CD4-positive, alpha-beta T cell treated with Interleukin-2 at 100 ng/mL for 4 hours (primary cell): ENCODE measurements at places on chromosomes 4 and X.

DNA sequence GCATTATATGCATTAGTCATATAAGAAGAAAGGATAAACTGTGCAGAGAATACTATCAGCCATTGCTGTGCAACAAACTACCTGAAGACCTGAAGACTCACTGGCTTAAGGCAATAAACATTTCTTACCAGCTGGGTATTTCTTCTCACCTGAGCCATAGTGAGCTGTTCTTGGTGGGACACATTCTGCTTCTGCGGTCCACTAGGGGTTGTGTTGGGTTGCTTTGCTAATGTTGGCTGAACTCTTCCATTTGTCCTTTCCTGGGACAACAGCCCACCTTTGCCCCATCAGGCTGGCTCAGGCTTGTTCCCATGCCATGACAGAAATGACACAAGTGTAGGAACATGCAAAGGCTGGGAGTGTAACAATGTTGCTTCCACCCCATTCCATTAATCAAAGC, 388.6 kb downstream of the PCDH7 start:
- no peak for DNase-seq

DNA sequence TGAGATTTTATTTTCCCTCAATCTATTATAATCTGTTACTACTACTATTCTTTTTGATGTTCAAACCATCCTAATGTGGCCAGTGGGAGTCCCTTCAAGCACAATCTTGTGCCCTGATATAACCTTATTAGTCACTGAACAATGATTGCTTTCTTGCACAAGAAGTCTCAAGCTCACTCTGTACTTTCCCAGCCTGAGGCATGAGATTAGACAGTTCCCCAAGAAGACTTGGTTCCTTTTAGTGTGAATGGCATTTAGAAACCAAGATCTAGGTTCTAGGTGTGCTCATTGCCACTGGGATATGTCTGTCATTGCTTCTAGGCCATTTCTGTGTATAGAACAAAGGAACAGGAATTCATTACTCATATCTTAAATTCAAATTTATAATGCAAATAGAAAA, 28.0 kb upstream of the RBM41 start:
- DNase-seq, result no peak

- no peak for DNase-seq
Observed at GRCh38 chrX:47321823-47322371, 48.5 kb upstream of the ZNF157 start.

- DNase-seq, result peak; percentile 43
Observed at GRCh38 chrX:40877887-40878286, 142.5 kb upstream of the MED14 start.

DNA sequence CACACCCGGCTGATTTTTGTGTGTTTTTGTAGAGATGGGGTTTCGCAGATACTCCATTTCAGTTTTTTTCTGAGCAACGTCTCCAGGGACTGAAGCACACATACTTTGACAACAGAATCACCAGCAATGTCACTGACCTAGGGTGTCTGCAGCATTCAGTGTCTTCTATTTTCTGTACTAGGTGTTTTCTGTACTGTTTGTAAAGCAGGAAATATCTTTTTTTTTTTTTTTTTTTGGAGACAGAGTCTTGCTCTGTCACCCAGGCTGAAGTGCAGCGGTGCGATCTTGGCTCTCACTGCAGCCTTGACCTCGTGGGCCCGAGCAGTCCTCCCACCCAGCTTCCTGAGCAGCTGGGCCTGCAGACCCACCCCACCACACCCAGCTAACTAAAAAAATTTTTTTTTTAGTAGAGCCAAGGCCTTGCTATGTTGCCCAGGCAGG, 8.9 kb downstream of the ADD1 start:
- DNase-seq, result no peak

DNA sequence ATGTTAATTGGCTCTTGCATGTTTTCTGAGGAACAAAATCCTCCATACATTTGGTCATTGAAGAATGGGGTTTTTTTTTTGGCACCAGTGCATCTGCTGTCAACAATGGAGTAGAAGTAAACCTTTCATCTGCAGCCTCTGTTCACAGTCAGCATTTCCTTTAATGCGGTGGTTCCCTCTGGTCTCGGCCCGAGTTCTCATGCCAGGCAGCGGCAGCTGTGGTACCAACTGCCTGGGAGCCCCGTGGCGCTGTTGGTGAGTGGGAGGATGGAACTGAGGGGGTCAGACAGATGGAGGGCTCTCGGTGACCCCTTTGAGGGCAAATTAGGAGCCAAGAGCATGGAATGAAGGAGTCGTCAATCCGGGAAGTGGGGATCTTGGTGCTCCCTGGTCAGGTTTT, 114.7 kb downstream of the AFF1 start:
- no peak for DNase-seq

DNA sequence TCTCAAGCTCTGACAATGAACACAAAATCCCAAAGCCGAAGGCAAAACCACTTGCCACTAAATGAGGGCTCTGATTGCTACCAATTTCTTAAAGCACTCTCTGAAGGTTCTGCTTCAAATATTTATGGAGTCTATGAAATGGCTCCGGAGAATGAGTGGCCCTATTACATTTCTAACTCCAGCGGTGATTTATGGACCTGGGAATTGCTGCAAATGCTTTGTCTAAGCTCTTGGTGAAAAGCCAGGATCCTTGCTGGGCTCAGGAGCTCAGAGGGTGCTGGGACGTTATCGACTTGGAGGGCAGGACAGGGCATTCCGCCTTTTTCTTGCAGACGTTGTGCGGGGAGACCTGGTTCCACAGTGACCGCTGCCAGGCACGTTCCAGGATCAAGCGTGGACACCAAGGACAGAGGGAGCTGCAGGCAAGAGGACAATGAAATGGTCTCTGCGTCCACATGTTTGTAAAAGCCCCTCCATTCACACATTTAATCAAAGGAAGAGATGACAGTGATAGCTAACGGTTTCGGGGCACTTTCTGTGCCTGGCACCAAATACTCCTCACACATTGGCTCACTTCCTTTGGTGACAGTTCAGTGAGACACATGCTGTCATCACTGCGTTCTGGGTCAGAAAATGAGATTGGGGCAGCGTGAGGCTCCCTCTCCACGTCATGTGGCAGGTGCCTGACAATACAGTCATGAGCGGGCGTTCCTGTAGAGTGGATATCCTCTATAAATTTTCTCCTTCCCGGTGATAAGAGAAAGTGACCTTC, 58.8 kb downstream of the C4orf50 start:
- no peak for DNase-seq

DNA sequence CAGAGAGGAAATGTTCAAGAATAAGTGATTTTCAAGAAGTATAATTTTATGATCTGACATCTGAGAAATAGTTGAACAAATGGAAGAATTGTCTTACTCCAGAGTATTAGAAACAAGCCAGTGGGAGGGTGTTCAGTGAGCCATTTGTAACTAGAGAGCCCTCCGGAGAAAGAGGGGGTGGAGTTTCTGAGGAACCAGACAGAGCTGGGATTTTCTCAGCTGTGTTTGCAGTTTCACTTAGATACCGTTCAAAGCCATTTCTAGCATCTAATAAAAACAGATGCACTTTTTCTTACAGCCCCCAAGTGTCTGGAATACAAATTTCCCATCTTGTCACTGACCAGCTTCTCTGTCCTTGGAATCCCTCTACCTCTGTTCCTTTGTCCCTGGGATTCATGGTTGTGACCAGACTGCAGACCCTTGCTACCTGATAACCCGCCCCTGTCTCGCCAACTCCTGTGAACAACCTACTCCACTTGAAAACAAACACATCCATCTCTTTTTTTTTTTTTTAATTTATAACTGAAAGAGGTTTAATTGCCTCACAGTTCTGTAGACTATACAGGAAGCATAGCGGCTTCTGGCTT, 132.8 kb upstream of the KLF3 start:
- no peak for DNase-seq

DNA sequence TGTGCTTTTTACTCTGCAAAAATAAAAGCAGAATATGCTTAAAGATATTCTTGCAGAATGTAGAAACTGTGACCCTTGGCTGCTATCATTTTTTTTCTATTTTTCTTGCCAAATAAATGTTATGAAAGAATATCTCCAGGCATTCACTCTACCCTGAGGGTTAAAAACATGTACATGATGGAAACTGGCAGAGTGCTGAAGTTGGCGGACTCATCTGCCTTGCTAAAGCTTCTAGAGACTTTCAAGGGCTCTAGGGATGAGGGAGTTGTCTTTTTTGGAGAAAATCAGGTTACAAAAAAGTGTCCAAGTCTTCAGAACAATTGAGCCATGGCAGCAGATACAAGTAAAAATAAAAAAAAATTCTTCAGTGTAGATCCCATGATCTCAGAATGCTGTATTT, 40.5 kb upstream of the NRK start:
- DNase-seq, result no peak

DNA sequence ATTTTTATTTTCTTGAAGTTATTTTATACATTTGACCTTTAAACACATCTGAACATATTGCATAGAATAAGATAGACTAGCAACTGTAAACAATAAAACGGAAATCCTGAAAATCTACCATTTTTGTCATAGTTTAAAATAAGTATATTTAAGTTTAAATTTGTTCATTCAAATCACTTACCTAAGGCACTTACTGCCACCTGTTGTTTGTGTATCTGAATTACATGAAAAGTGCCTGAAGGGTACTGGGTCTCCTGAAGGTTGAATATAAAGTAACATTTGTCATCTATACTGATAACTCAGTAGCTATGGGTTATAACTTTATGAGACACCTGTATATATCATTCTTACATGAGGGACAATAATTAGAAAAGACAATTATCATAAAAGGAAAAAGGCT, 38.6 kb downstream of the TRPC5 start:
- no peak for DNase-seq

GRCh38 chr4:172553216-172553615, 615.4 kb upstream of the GALNT7 start:
- DNase-seq, result no peak

DNA sequence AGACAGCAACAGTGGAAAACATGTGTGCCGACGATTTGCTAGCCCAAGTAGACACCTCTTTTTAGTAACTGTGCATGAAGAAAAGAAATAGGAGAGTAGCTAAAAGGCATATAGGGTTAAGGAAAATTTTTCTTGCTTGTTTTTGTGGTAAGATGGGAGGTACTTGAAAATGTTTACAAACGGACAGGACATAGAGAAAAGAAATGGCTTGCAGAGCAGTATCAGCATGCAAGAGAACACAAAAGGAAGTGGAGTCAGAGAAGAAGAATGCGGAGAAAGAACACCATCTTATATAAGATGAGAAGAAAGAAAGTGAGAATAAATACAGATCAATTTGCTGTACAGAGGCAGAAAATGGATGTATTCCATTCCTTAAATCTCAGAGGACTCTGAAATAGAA, 263.7 kb upstream of the ETNPPL start:
- no peak for DNase-seq

DNA sequence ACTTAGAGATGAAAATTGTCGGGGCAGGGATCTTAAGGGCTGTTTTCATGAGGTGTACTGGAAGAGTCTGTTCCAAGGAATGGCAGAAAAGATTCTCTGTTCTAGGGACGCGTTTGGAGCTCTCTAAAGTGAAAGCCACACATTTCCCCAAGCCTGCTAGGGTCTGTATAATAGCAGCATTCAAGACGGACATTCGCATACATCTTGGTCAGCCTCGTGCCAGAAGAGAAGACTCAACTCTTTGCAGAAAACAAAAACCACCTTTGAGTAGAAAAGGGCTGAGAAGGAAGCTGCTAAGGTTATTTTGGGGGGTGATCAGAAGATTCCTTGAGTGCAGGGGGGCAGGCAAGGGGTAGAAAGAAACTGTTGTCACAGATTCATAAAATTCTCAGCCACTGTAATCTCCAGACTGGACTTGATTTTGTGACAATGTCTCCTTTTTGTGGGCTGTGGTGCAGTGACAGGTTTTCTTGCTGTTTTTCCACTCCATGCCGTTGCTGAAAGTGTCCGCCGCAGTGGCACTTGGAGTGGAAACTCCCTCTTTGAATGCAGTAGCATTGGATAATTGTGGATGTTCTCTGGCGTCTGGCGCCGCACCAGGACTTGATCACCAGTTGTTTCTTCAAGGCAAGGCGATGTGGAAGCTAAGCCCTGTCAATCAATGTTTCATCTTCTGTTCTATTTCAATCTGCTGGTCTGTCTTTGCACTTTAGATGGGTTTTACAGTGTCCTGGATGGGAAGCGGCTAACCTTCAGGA, 2.9 kb downstream of the GYG2 start:
- DNase-seq, result no peak

- DNase-seq, result no peak
Observed at GRCh38 chr4:7945709-7946380, 6.2 kb upstream of the AFAP1 start.

DNA sequence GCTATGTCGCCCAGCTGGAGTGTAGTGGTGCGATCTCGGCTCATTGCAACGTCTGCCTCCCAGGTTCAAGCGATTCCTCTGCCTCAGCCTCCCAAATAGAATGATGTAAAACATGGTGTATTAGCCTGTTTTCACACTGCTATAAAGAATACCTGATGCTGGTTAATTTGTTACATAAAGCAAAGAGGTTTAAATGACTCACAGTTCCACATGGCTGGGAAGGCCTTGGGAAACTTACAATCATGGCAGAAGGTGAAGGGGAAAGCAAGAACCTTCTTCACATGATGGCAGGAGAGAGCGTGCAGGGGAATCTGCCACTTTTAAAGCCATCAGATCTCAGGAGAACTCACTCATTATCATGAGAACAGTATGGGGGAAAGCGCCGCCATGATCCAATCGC, 1191.8 kb downstream of the ARAP2 start:
- no peak for DNase-seq

DNA sequence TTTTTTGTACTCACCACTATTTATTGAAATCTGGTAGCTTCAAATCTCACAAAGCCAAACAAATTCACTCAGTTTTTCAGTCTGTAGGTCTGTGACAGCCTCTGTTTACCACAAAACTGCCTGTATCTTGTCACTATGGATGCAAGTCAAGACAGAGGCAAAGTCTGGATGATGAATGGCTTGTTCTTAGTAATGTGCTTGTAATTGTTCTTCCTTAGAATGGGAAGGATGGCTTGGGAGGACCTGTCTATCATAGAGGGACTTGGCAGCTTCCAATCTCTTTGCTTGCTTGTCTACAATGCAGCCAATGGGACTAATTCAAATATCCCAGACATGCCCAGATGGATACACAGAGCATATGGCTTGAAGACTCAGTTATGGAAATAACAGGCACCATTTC, 141.2 kb upstream of the SCML1 start:
- DNase-seq, result no peak

DNA sequence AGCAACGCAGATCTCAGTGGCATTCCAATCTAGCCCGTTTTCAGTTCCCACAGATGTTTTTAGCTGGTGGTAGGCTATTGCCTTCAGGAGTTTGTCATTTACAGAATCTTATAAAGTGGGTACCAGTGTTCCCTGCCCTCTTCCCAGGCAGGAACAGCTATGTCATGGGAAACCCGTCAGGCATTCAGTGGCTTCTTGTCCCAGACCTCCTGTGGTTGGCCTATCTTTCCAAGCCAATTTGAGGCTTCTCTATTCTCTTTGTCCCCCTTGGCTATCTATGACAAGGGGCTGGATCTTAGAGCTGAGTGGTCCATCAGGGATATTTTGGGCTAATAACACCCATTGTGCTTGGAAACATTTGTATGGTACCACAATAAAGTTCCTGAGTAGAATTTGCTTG, 33.6 kb upstream of the RPL34 start:
- no peak for DNase-seq

- no peak for DNase-seq
Observed at GRCh38 chr4:103998756-103999155, 279.0 kb upstream of the TACR3 start.
